ENCODE measurements at places on chromosomes 1 and 21.

- DNase-seq = no peak
Observed at GRCh38 chr1:71650119-71650518, 569.3 kb upstream of the ZRANB2 start.

GRCh38 chr1:62906428-62906886, 122.5 kb downstream of the ATG4C start:
- DNase-seq = no peak

- DNase-seq = no peak
Observed at GRCh38 chr1:110111081-110111480, 1.2 kb upstream of the UBL4B start.

- no peak for DNase-seq
Observed at GRCh38 chr1:178543290-178543607, 30.3 kb downstream of the TEX35 start.

All from GM12864 (cell line).